Naive thymus-derived CD4-positive, alpha-beta T cell (primary cell): ENCODE measurements at places on chromosomes 1 and 21. TPM values are rescaled to one million over a fixed set of nuclear protein-coding genes. Genes with fewer than 3 reads are reported as not detected.

- H3K27ac ChIP-seq: no peak overlapping the region
- no peaks in the 10 kb centered on the region for H3K36me3 ChIP-seq
- no peaks in the 10 kb centered on the region for H3K27me3 ChIP-seq
- H3K4me1 ChIP-seq: no peaks in the 10 kb centered on the region
Measured at GRCh38 chr1:230632273-230632873, 9.9 kb upstream of the COG2 start.

- DNase-seq: no peak
- no peaks in the 10 kb centered on the region for H3K27me3 ChIP-seq
- no peak overlapping the region for H3K27ac ChIP-seq
- H3K4me1 ChIP-seq: no peaks in the 10 kb centered on the region
Measured at GRCh38 chr1:108719656-108720435, 7.1 kb downstream of the FNDC7 start.

- DNase-seq: no peak
- H3K4me1 ChIP-seq: no peaks in the 10 kb centered on the region
- H3K27ac ChIP-seq: no peak overlapping the region
- no peaks in the 10 kb centered on the region for H3K27me3 ChIP-seq
Measured at GRCh38 chr1:15062479-15063099, 91.0 kb upstream of the TMEM51 start.

DNA sequence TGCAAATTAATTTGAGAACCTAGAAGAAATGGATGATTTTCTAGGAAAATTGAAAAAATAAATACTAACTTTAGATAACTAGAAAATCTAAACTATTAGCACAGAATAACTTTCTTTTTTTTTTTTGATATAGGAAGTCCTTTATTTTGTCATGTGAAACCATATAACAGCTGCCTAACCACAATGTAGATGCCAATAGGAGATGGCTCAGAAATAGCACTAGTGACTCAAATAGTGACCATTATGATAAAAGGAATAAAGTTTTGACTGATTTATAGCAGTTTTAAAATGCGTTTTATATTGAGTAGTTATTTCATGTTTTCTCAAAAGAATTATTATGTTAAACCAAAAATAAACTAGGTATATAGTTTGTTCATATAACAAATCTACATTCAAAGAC is 158.0 kb upstream of the CACYBP start:
- no peaks in the 10 kb centered on the region for H3K36me3 ChIP-seq
- H3K27me3 ChIP-seq: no peaks in the 10 kb centered on the region
- no peak overlapping the region for H3K27ac ChIP-seq
- H3K4me1 ChIP-seq: no peaks in the 10 kb centered on the region
- DNase-seq: no peak
- H3K4me3 ChIP-seq: no peak overlapping the region

DNA sequence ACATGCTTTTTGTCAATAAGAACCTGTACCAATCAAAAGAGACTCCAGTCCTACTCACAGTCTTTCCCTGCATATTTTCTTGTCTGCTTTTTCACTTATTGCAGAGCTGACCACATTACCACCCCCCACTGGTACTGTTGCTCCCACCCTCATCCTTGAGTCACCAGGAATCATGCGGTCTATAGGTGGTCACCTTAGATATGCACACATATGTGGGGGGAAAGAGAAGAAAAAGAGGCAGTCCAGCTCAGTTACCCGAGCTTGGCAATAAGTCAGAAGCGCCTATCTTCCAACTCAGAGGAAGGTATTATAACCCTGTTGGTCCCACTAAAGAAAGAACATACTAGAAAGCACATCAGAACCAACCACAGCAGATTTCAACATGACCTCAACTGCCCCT is 119.2 kb downstream of the SMYD2 start:
- H3K4me3 ChIP-seq: no peak overlapping the region
- no peak for DNase-seq
- H3K27me3 ChIP-seq: no peaks in the 10 kb centered on the region
- no peak overlapping the region for H3K27ac ChIP-seq

- no peaks in the 10 kb centered on the region for H3K4me1 ChIP-seq
- no peak overlapping the region for H3K27ac ChIP-seq
- H3K4me3 ChIP-seq: no peak overlapping the region
- H3K27me3 ChIP-seq: no peaks in the 10 kb centered on the region
Measured at GRCh38 chr1:193322211-193322610, 135.8 kb upstream of the B3GALT2 start.

DNA sequence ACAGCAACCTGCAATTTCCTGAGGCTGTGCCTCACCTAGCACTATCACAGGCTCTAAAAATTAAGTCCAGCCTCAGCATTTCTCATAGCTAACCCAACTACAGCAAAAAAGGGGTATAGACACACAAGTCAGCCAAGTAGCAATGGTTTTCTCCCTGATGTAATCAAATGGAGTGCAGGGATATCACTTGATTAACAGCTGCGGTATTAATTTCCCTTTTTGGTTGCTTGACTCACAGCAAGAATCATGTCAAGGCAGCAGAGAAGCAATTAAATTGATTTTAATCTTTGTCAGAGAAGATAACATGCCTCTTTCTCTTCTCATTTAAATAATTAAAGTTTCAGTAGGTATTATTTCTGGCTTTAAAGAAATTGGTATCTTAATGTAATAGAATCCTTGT is 278.9 kb downstream of the RWDD3 start:
- no peak overlapping the region for H3K27ac ChIP-seq
- no peak for DNase-seq
- H3K27me3 ChIP-seq: no peaks in the 10 kb centered on the region
- H3K4me3 ChIP-seq: no peak overlapping the region

- no peaks in the 10 kb centered on the region for H3K4me1 ChIP-seq
- no peak for DNase-seq
- H3K36me3 ChIP-seq: no peaks in the 10 kb centered on the region
- no peak overlapping the region for H3K4me3 ChIP-seq
- H3K27ac ChIP-seq: no peak overlapping the region
Measured at GRCh38 chr1:119367432-119368124, 1.0 kb upstream of the HAO2 start.

- H3K4me1 ChIP-seq: no peaks in the 10 kb centered on the region
- H3K36me3 ChIP-seq: no peaks in the 10 kb centered on the region
- H3K27ac ChIP-seq: no peak overlapping the region
- no peak for DNase-seq
- no peak overlapping the region for H3K4me3 ChIP-seq
Measured at GRCh38 chr1:200438911-200439310, 29.1 kb upstream of the ZNF281 start.

GRCh38 chr1:203204756-203205155 is 18.3 kb upstream of the CHI3L1 start:
- no peaks in the 10 kb centered on the region for H3K4me1 ChIP-seq
- H3K4me3 ChIP-seq: no peak overlapping the region
- H3K36me3 ChIP-seq: no peaks in the 10 kb centered on the region
- no peaks in the 10 kb centered on the region for H3K27me3 ChIP-seq

- peaks cover 12% of the 10 kb centered on the region for H3K36me3 ChIP-seq
- H3K4me1 ChIP-seq: peaks cover 57% of the 10 kb centered on the region
- no peak for DNase-seq
- H3K27ac ChIP-seq: peak overlapping the region; percentile 27
Measured at GRCh38 chr1:26727476-26727875, 31.7 kb downstream of the ARID1A start.

DNA sequence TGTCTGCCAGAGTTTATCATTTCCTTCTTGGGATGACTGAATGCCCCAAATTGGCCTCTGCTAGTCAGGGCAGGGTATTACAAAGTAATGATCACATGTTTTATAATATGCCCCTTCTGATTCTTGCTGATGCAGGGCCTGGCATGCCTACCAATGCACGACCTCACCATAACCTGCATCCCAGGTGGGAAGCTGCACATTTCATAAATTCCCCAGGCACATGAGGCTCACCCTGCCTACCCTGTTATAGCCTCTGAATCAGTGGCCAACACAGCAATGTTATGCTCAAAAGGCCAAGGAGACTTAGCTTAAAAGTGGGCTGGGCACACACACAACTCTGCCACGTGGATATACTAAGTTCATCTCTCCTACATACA is 28.0 kb upstream of the XPR1 start:
- H3K27ac ChIP-seq: no peak overlapping the region
- no peak overlapping the region for H3K4me3 ChIP-seq
- DNase-seq: no peak

DNA sequence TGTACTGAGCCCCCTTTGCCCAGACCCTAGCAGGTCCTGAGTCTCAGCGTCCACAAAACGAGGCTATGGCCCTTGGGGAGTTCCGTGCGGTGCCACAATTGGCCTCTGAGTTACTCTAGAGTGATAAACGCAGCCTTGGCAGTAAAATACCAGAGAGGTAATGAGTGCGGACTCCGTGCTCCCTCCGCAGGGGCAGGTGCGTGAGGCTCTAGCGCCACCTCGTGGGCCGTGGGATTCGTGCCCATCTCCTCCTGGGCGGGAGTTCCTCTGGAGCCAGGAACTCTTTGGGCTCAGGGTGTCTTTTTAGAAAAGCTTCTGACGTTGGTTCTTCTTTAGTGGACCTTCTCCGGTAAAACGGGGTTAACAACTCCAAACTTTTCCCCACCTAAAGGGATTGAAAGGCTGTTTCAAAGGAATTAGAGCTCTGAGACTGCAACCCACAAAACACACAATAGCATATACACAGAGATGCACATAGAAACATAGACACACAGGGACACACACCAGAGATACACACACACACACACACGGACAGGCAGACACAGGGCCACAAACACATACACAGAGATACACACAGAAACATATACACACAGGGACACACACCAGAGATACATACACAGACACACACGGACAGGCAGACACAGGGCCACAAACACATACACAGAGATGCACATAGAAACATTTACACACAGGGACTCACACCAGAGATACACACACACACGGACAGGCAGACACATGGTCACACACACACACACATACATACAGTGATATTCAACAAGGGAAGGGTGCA is 99.4 kb downstream of the KCNJ15 start:
- no peak overlapping the region for H3K27ac ChIP-seq
- no peaks in the 10 kb centered on the region for H3K27me3 ChIP-seq
- H3K4me1 ChIP-seq: no peaks in the 10 kb centered on the region
- no peaks in the 10 kb centered on the region for H3K36me3 ChIP-seq

GRCh38 chr1:221162939-221163338 is 283.7 kb downstream of the HLX start:
- no peak overlapping the region for H3K27ac ChIP-seq
- no peaks in the 10 kb centered on the region for H3K4me1 ChIP-seq

GRCh38 chr1:33927721-33928120 is 63.8 kb downstream of the HMGB4 start:
- no peak overlapping the region for H3K4me3 ChIP-seq
- no peaks in the 10 kb centered on the region for H3K36me3 ChIP-seq
- H3K4me1 ChIP-seq: no peaks in the 10 kb centered on the region
- H3K27me3 ChIP-seq: no peaks in the 10 kb centered on the region
- no peak overlapping the region for H3K27ac ChIP-seq

DNA sequence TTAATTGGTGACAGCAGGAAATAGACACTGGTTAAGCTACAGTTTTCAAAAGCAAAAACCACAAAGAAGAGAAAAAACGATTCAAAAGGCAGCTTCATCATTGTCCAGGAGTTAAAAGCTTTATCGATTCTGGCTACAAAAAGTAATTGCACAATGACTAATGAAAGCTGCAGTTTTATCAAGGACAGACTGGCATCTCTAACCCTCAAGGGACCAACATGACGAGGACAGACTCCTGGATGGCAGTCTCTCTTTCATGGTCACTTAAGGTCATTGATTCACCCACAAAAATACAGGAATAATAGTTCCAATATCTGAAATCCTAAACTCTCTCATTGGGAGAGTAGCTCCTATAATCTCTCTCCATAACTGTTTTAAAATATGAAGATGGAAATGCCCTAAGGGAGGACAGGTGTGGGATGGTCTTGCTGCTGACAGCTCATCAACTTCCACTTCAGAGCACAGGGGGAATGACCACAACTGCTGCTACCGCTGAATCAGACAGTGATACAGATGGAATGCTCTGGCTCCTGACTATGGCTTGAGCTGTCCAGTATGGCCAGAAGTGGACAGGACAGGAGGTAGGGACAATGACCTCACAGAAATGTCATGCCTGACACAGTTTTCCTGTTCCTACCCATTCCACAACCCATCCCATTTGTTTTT is 17.4 kb upstream of the CPLANE2 start:
- DNase-seq: no peak
- H3K27me3 ChIP-seq: no peaks in the 10 kb centered on the region
- H3K4me3 ChIP-seq: no peak overlapping the region
- H3K4me1 ChIP-seq: no peaks in the 10 kb centered on the region
- H3K36me3 ChIP-seq: peaks cover 6% of the 10 kb centered on the region

- H3K27ac ChIP-seq: peak overlapping the region; percentile 93
- no peak for DNase-seq
- H3K36me3 ChIP-seq: peaks cover 5% of the 10 kb centered on the region
- peaks cover 50% of the 10 kb centered on the region for H3K4me1 ChIP-seq
- H3K27me3 ChIP-seq: no peaks in the 10 kb centered on the region
Measured at GRCh38 chr1:55214212-55214933, 791 bp downstream of the USP24 start.

DNA sequence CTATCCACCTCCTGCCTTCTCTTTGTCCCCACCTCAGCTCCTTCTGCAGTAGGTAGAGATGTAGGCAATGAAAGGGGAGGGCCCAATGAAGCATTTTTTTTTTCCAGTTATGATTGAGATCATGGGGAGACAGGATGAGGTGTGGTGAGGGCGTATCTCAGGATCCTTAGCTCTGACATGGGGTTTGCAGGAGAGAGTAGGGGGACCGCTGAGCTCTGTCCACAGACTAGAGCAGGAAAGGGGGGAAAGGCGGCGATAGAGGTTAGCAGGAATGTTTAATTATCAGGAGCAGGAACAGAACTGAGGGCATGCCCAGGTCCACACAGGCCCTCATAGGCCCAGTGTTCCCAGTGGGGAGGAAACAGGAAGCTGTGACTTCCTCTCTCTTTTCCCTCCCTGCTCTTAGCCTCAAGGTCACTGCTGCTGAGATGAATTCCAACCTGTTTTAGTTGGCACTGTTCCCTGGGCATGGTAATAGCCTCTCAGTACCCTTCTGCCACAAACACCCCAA is 901 bp upstream of the RXFP4 start:
- no peak for DNase-seq
- peaks cover 20% of the 10 kb centered on the region for H3K4me1 ChIP-seq
- peak overlapping the region; percentile 53 for H3K27ac ChIP-seq
- no peaks in the 10 kb centered on the region for H3K36me3 ChIP-seq

- H3K27ac ChIP-seq: no peak overlapping the region
- no peaks in the 10 kb centered on the region for H3K36me3 ChIP-seq
- no peaks in the 10 kb centered on the region for H3K4me1 ChIP-seq
- H3K27me3 ChIP-seq: no peaks in the 10 kb centered on the region
Measured at GRCh38 chr1:156712626-156713025, 7.2 kb upstream of the CRABP2 start.

The LHX8 gene
- total RNA-seq: not detected in 2 replicates

The AKR7A3 gene
- total RNA-seq: 1.0 TPM

The SLC9C2 gene
- not detected for total RNA-seq

The GJA5 gene
- total RNA-seq: not detected

The PKP1 gene
- total RNA-seq: not detected

The NR5A2 gene
- total RNA-seq: not detected

The VSIG8 gene
- total RNA-seq: not detected

The PRRX1 gene
- total RNA-seq: not detected

The LZIC gene
- 20.5 TPM for total RNA-seq

The SPATA17 gene
- not detected for total RNA-seq

The VASH2 gene
- total RNA-seq: not detected
